ENCODE measurements at places on chromosomes 2 and 18.

- DNase-seq, result no peak
Observed at GRCh38 chr2:23649303-23649702, 264.3 kb downstream of the KLHL29 start.

DNA sequence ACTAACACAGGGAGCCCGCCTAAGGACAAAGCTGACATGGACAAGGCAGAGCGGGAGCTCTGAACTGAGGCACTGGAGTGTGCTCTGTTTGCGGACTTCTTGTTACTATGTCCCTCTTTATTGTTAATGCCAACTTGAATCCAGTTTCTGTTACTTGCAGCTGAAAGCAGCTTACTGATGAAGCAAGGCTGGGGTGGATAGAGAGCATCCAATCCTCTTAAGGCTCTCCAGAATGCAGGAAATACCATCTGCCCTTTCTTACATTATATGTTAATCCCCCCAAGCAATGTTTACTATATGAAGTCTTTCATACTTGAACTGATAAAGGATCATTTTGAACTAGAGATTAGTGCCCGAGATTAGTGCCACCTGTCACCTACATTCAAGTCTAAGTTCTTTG, 9.4 kb downstream of the FAM210A start:
- DNase-seq, result peak; percentile 98

DNA sequence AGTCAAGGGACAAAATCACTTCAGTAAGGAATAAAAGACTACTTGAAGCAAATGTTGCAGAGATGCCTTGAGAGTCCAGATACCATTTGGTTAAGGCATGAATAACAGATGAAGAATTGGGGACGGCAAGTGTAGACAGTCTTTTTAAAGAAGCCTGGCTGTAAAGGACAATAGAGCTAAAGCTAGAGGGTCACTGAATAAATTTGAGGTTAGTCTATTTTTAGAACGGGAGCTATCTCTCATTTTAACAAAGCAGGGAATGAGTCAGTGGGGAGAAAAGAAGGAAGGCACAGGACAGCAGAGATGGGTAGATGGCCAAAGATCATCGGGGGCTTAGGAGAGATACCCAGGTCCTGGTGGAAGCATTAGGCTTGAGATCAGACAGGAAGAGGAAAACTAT, 30.6 kb upstream of the CHN1 start:
- DNase-seq, result no peak

DNA sequence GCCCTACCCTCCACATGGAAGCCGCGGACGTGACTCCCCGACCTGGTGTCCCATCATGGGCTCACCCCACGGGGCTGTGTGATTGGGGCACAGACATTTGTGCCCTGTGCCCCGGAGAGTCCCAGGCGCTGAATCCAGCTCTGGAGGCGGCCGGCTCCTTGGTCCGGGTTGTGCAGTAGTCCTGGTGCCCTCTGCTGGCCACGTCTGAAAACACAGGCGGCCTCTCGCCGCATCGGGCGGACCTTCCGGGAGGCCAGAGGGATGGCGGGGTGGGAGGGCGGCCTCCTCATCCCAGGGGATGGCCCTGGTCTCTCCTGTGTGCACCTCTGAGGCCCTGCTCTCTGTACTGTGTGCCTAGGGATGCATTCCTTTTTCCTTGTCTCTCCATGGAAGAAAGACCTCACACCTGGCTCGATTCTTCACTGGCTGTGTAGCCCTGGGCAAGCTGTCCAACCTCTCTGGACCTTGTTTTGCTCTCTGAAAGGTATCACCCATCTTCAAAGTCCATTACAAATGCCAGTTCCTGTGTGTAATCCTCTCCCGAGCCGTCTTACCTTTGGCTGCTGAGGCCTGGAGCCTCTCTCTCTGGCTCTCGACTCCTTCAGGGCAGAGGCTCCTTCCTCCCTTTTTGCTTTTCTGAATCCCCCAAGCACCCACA, 27.6 kb downstream of the CELF4 start:
- peak; percentile 58 for DNase-seq

GRCh38 chr2:236554629-236555282, 14.9 kb upstream of the ACKR3 start:
- no peak for DNase-seq

DNA sequence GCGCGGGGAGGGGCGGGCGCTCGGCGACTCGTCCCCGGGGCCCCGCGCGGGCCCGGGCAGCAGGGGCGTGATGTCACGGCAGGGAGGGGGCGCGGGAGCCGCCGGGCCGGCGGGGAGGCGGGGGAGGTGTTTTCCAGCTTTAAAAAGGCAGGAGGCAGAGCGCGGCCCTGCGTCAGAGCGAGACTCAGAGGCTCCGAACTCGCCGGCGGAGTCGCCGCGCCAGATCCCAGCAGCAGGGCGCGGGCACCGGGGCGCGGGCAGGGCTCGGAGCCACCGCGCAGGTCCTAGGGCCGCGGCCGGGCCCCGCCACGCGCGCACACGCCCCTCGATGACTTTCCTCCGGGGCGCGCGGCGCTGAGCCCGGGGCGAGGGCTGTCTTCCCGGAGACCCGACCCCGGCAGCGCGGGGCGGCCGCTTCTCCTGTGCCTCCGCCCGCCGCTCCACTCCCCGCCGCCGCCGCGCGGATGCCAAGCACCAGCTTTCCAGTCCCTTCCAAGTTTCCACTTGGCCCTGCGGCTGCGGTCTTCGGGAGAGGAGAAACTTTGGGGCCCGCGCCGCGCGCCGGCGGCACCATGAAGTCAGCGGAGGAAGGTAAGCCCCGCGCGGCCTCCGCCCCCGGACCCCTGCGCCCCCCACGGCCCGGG, at the start of gene NFATC1:
NFATC1 (plus strand) TSS at position 170 of the 644 bp plus-strand sequence; CDS start at position 465, 295 bp downstream.
- DNase-seq, result no peak

DNA sequence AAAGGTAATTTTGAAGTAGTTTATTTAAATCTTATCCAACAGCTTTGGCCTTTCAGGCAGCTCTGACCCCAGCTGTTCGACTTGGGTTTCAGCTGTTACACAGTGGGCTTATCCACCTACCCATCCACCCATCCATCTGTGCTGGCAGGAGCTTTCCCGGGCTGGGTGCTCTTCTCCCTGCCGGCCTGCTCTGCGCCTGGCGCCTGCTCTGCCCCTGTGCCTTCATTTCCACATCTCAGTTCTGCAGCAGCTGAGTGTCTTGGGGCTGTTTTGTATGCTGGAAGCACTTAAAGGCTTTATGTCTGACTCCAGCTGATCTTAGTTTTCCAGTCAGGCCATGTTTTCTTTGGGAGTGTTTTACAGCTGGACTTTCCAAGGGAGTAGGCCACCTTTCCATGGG, 24.2 kb downstream of the LDLRAD4 start:
- peak; percentile 79 for DNase-seq

GRCh38 chr2:180653481-180653880, 326.9 kb upstream of the UBE2E3 start:
- peak; percentile 42 for DNase-seq

- DNase-seq, result no peak
Observed at GRCh38 chr2:1884933-1885580, 140.7 kb upstream of the PXDN start.

GRCh38 chr2:75998451-75998850, 287.7 kb upstream of the GCFC2 start:
- DNase-seq, result no peak

DNA sequence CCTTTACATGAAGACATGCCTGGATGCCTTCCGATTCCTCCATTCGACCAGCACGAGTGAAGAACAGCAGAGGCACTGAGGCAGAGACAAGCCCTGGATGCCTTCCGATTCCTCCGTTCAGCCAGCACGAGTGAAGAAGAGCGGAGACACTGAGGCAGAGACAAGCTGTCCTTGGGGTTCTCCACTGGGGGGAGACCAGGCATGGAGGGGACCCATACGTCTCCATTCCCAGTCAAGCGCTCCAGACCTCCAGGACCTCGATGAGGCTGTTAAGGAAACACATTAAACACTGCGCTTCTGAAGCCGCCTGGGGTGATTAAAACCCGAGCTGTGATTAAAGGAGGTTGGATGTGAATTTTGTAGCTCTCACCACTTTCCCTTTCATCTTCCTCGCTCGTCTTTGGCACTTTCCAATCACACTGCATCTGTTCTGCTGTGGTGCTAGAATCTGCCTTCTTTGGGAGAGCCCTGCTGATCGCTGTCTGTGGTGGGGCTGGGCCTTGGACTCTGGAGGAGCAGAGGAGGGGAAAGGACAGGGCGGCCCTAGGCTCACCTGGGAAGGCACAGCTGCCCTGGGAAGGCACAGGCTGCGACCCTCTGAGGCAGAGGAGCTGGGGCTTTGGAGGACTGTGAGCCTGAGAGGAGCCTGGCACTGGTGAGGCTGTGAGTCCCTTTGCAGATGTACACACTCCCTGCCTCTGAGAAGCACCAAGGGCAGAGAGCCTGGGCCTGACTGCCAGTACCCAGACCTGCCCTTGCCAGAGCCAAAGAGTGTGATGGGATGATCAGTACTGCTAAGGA, 463.1 kb upstream of the HS6ST1 start:
- DNase-seq, result no peak

GRCh38 chr18:27778441-27778840, 398.5 kb downstream of the CDH2 start:
- no peak for DNase-seq

GRCh38 chr2:3636586-3637310, 21.3 kb upstream of the ALLC start:
- no peak for DNase-seq

DNA sequence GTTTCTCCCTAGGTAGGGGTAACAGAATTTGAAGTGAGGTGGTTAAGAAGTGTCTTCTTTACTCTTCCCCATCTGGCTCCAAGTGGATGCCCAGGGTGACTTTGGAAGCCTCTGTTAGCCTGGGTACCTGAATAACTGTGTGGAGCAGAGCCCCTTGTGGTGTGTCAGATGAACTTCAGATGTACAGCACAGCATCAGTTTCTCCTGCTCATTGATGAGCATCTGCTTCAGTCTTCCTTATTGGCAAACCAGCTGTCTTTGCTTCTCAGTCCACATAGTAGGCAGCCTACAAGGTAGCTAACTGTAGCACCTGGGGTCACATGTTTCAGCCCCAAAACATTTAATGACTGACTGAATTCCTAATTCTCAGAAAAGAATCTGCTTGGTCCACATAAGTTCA, 56.2 kb upstream of the ATP8B1 start:
- DNase-seq, result peak; percentile 12

- no peak for DNase-seq
Observed at GRCh38 chr2:27049422-27050280, 1.8 kb upstream of the AGBL5 start.

DNA sequence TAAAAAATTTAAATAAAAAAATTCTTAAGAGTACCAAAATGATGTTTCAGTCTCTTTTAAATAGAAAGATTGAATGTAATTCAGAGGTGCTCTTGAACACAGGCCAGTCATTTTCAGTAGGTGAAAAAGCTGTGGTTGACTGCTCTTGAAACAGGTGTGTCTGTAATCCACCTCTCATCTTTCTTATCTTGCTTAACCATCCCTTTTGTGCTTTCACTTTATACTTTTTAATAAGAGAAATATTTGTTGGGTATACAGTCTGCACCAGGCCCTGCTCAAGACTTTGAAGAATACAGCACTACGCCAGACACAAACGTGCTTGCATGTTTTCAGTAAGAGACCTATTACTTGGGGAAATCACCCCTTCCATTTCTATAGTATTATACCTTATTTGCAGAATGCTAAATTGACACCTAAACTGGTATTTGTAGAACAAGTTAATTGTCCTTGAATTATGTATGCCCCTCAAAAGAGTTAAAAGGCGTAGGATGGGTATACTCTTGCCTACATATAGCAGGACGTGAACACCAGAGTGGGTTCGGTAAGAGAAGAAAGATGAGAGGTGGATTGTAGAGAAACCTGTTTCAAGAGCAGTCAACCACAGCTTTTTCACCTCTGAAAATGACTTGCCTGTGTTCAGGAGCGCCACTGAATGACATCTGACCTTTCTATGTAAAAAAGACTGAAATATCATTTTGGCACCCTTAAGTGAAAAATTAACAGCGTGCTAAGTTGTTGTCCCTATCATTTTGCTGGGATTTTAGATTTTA, 4.0 kb upstream of the RTN4 start:
- DNase-seq, result no peak

DNA sequence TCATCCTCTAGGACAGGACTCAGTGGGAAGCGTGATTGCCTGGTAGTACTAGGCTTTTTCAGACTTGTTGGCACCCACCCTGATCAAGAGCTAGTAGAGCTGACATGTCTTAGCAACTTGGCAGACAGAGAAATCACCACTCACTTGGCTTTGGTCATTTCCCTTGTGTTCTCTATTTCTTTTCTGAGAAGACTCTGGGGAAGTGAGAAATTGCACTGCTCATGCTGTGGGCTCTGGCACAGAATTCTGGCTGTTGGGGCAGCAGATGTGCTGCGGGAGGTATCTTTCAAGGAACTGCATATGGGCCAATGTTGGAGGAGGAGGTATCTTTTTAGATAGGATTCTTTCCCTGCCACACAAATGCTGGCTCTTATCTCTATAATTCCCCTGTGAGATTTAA, 529.1 kb upstream of the MEX3C start:
- DNase-seq, result no peak

DNA sequence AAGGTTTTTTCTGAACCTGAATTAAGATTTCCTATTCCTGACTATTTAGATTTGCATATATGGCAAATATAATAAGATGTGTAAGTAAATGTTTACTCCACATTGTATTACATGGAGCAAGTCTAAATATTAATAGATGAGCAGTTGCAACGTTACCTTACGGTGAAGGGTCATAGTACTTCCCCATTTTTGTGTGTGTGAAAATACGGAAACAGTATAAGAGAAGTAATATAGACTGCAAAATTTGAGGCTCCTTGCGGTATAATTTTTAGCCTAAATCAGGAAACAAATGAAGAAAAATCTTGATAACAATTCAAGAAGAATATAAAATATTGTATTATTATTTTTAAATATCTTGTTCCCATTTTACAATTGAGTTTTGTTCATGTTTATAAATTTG, 434.2 kb downstream of the GRB14 start:
- no peak for DNase-seq

GRCh38 chr18:48951448-48952286, 902 bp upstream of the SMAD7 start:
- DNase-seq, result peak; percentile 62

DNA sequence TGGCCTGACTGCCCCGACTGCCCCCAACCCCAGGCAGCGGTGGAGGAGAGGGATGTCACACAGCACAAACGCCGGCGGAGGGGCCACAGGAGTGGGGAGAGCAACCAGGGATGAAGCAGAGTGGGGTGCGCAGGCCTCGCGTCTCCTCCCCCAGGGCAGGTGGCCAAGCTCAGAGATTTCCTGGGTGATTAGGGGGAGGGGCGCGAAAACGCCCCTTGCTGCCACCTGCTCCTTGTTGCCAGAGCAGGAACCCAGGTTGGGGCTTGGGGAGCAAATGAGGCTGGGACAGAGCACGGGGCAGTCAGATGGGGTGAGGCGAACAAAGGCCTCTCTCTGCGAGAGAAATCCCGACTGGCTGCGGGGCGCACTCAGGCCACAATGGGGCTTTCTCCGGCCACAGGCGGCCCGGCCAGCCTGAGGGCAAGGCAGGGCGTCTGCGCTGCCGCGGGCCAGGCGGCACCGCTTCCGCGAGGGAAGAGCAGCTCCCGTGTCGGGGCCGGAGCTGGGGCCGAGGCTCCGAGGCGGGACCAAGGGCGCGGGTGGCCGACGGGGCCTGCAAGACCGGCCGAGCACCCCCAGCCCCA, 11.5 kb downstream of the TEX44 start:
- peak; percentile 79 for DNase-seq

Data from NCI-H524 (cell line).